AG10803 (cell line): ENCODE measurements at places on chromosomes 12 and 14.
A peak's percentile ranks its signal among the peaks of the same experiment; 100 is the strongest.

- DNase-seq: no peak
Measured at GRCh38 chr12:60845696-60846095, 1249.9 kb downstream of the SLC16A7 start.

GRCh38 chr12:117072106-117072505 is 27.1 kb downstream of the TESC start:
- DNase-seq: no peak

DNA sequence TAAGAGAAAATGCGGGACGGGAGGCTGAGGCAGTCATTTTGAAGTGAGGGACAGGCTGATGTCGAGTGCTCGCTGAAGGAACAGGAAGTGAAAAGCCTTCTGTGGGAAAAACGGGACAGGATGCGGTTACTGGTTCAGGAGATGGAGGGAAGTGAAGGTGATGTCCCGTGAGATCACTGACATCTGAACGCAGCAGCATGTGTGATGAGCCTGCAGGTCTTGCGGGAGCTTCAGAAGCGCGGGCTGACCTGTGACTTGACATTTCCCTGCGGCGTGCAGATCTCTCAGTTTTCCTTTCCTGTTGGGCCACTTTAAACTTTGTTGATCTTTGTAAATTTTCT is 77.8 kb downstream of the DDX51 start:
- DNase-seq: no peak

DNA sequence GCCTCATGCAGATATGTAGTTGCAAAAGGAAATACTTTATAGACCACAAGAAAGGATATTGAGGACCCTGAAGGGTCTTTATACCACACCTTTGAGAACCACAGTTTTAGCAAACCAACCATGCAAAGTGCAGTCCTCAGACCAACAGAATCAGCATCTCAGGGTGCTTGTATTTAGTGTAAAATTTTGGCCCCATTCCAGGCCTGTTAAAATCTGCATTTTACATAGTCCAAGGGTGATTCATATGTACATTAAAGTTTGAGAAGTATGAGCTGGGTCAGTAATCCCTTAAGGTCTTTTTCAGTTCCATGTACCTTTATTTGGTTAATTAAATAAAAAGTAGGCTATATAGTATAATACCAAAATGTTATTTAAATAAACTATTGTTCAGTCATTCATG is 91.2 kb downstream of the WNK1 start:
- no peak for DNase-seq

- no peak for DNase-seq
Measured at GRCh38 chr12:123059500-123059899, 79.0 kb downstream of the ARL6IP4 start.

DNA sequence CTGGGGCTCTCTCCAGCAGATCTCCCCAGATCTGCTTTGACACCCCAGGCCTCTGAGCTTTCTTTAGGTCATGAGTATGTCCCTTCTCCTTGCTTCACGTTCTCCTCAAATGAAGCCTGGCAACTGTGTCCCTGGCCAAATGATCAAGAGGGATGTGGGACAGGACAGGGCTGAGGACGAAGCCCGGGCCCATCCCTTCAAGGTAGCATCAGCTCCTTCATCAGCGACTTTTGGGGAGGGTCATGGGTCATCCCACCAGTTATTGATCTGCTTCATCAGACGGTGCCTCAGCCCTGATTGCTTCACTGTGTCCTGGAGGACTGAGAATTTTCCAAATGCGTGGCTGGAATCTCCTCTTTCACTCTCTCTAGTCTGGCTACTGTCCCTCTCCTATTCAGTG is 32.3 kb downstream of the ACADS start:
- DNase-seq: no peak

DNA sequence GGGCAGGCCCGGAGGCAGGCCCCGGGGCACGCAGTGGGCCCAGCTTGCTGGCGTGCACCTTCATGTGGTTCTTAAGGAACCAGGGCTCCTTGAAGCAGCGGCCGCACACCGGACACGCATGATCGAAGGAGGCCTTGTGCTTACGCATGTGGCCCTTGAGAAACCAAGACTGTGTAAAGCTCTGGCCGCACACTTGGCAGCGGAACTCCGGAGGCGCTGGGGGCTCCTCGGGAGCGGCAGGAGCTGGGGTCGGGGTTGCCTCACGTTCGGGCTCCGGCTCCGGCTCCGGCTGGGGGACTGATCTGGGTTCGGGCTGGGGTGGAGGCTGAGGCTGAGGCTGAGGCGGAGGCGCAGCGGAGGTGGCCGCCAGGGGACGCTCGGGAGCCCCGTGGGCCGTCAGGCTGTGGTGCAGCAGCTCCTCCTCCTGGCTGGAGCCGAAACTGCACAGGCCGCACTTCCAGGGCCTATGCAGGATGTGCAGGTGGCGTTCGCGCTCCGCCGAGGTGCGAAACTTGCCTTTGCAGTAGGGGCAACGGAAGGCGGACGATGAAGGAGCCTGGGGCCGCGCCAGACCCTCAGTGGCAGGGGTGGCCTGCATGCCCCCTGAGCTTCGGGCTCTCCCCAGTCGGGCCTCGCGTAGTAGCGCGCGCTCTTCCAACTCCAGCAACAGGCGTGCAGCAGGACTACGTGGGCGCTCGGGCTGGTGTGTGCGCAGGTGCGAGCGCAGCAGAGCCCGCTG is 6.0 kb downstream of the ZNF219 start:
- peak; percentile 59 for DNase-seq

DNA sequence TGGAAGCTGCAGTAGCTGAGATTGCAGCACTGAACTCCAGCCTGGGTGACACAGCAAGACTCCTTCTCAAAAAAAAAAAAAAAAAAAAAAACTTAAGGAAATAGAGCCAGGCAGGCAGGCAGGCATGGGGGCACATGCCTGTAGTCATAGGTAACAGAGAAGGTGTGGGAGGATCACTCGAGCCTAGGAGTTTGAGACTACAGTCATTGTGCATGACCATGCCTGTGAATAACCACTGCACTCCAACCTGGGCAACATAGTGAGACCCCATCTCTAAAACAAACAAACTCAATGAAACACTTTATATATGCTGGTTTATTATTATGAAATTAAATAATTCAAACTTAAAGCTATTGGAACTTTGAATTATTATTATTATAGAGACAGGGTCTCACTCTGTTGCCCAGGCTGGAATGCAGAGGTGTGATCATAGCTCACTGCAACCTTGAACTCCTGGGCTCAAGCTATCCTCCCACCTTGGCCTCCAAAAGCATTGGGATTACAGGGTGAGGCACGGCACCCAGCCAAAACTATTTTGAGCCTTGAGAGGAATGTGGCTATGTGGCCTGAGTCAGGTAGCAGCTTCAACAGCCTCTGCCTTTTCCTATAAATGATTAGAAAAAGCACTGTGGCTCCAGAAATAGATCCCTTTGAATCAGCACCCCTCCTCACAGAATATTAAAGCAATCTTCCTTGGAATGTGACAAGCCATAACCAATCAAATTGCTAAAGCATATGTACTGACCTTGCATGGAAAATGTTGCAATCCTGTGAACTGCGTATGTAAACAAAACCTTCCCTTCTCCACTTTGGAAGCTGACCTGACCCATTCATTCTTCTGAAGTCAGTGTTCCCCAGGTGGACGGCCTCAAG is 34.7 kb upstream of the YY1 start:
- DNase-seq: no peak

- DNase-seq: peak; percentile 57
Measured at GRCh38 chr12:89225401-89225800, 126.9 kb downstream of the DUSP6 start.

DNA sequence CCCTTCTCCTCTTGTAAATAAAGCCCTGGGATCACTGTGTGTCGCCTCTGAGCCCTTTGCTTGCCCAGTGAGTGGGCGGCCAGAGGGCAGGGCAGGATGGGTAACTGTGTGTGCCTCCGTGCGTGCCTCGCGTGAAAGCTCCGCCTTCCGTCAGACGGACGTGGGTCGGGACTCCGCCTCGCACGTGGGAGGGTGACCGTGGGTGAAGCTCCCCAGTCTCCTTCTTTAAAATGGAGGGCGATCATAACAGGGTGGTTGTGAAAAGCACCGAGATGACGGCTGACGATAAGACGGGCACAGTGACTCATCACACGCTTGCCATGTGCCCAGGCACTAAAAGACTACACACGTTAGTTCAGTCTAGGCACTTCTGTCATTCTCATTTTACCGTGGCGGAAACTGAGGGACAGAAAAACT is 9.2 kb downstream of the PHB2 start:
- DNase-seq: peak; percentile 66

- DNase-seq: no peak
Measured at GRCh38 chr12:31008961-31009840, 64.5 kb upstream of the DDX11 start.

DNA sequence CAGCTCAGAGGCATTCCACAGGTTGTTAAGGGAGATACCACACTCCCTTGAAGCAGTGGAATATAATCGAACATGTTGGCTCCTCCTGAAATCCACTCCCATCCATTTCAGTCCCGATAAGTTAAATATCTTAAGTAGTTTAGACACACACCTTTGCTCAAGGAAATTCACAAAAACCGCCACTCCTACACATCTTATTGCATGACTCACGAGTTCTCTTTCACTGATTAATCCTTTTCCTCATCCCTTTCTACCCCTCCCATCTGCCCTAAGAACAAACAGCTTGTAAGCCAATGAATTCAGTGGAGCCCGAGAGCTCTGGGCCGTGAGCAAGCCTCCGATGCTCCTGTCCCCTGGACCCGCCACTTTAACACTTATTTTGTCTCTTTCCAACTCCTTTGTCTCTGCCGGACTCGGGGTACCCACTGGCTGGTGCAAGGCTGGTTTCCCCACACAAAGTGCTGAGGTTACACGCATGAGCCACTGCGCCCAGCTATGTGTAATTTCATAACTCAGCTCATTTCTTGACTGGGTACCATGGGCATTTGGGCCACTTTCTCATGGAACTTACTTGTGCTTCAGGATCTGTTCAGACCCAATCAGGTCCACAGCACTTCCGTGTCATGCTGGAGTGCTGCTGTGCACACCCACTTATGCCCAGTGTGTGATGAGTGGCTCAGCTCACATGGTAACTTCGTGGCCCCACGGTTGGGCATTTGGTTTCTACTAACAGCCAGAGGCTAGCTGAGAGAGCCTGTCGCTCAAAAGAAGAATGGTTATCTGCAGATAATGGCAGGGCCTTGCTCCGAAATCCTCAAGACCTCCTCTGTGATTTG is 171.8 kb upstream of the ALG10B start:
- no peak for DNase-seq

GRCh38 chr12:106341086-106341877 is 16.3 kb upstream of the POLR3B start:
- peak; percentile 48 for DNase-seq

DNA sequence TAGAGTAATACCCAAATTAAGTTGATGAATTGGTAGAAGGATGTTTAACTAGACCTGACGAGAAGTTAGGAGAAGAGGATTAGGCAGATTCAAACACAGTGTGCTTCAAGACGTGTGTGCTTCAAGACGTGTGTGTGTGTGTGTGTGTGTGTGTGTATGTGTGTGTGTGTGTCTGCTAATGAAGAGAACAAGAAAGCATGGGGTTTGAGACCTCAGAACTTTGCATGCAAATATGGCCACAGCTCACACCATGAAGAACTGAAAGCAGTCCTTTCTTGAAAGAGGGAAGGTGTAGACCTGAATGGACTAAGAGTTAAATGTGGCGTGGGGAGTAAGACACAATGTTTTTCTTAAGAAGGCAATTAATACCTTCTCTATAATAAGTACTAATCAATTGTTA is 32.5 kb upstream of the SSPN start:
- DNase-seq: no peak

DNA sequence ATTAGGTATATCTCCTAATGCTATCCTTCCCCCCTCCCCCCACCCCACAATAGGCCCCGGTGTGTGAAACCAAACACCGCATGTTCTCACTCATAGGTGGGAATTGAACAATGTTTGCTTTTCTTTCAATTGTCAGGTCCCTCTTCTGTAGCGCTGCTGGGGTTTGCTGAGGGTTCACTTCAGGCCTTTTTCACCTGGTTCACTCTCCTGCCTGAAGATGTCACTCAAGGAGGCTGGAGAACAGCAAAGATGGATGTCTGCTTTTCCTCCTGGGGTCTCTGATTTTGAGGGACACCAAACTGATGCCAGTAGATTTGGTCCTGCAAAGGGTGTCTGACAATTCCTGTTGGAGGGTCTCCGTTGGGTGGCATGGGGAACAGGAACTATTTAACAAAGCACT is 35.8 kb downstream of the KLRK1 start:
- no peak for DNase-seq

DNA sequence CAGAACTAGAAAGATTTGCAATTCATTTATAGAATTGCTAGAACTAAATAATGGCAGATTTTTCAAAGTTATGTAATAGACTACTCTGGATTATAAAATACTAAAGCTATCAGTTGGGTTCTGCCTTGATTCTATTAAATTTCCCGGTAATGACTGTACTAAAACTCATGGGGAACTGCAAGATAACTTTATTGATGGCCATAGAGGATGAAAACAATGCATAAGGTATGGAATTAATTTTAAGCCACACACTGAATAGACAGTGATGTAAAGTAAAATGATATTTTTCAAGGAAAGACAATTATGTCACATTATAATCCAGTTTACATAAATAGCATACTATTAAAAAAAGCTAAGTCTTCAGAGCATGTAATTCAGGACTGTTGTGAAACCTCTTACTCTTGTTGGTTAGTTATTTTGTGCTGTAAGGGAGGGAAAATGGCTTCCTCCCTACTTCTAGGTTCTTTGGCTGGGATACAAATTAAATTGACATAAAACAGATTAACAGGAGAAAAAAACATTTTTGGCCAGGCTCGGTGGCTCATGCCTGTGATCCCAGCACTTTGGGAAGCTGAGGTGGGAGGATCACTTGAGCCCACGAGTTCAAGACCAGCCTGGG is 134.4 kb upstream of the AMIGO2 start:
- no peak for DNase-seq

DNA sequence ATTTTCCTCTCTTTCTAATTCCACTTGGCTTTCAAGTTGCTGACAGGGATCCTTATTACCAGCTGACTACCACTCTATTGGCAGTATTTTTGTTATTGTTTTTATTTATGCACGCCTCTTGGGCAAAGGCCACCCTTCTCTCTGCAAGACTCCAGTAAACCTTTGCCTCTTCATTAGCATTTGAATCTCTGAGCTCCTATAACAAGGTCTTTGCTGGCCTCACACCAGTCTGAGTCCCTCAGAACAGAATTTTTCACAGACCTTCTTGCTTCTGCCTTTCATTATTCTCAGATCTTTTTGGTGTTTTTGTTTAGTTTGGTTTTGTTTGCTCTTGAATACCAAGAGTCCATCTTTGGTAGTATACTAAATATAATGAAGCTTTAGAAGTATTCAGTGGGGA is 145.9 kb downstream of the PDZRN4 start:
- DNase-seq: no peak

DNA sequence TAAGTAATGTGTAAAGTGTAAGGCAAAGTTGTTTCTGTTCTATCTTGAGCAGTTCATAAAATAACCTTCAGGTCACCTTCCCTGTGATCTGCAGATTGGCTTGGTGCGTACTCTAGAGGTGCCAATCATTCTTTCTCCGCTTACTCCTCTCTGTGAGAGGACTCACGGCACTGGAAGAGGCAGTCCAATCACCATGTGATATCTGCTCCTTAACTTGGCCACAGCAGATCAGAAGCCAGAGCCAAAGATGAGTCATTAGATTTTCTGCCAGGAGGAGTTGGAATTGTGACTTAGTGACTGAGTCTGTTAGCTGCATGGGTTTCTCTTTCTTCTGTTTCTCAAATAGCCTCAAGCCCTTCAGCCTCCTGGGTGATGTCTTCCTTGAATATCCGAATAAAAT is 165.5 kb downstream of the SLC41A2 start:
- DNase-seq: peak; percentile 91

- peak; percentile 63 for DNase-seq
Measured at GRCh38 chr14:88866305-88866704, 41.9 kb downstream of the TTC8 start.

- DNase-seq: peak; percentile 80
Measured at GRCh38 chr12:126667339-126667738, 1599.6 kb upstream of the TMEM132C start.
